Small intestine (tissue), 16 donors: ENCODE measurements at places on chromosomes 5 and 9. TPM values are rescaled to one million over a fixed set of nuclear protein-coding genes. Genes with fewer than 3 reads are reported as not detected.

The TICAM2 gene
- 1.4 TPM for polyA plus RNA-seq

The PCDHGB1 gene
- 0.19 TPM for polyA plus RNA-seq

The ZDHHC11 gene
- 4.9 TPM for polyA plus RNA-seq

The ANKRD34B gene
- polyA plus RNA-seq: not detected

The LCN10 gene
- polyA plus RNA-seq: 1.1 TPM

The FAM81B gene
- polyA plus RNA-seq: 0.15 TPM

The WDR31 gene
- polyA plus RNA-seq: 1.6 TPM

The KIF20A gene
- 0.27 TPM for polyA plus RNA-seq

The BSPRY gene
- polyA plus RNA-seq: 14.9 TPM

The GNA14 gene
- 1.7 TPM for polyA plus RNA-seq
